ENCODE measurements at places on chromosomes 12 and 14. TPM values are rescaled to one million over a fixed set of nuclear protein-coding genes. Genes with fewer than 3 reads are reported as not detected.

GRCh38 chr12:3328571-3328970 is 162.4 kb upstream of the PRMT8 start:
- H3K27me3 ChIP-seq = peaks cover 4% of the 10 kb centered on the region
- H3K36me3 ChIP-seq = no peaks in the 10 kb centered on the region
- no peaks in the 10 kb centered on the region for H3K4me1 ChIP-seq
- DNase-seq = no peak
- H3K4me3 ChIP-seq = no peak overlapping the region
- H3K27ac ChIP-seq = no peak overlapping the region

The FERMT2 gene
- 40.8 TPM for total RNA-seq

- H3K27me3 ChIP-seq = no peaks in the 10 kb centered on the region
- DNase-seq = no peak
Observed at GRCh38 chr12:48671231-48671856, 10.7 kb downstream of the KANSL2 start.

DNA sequence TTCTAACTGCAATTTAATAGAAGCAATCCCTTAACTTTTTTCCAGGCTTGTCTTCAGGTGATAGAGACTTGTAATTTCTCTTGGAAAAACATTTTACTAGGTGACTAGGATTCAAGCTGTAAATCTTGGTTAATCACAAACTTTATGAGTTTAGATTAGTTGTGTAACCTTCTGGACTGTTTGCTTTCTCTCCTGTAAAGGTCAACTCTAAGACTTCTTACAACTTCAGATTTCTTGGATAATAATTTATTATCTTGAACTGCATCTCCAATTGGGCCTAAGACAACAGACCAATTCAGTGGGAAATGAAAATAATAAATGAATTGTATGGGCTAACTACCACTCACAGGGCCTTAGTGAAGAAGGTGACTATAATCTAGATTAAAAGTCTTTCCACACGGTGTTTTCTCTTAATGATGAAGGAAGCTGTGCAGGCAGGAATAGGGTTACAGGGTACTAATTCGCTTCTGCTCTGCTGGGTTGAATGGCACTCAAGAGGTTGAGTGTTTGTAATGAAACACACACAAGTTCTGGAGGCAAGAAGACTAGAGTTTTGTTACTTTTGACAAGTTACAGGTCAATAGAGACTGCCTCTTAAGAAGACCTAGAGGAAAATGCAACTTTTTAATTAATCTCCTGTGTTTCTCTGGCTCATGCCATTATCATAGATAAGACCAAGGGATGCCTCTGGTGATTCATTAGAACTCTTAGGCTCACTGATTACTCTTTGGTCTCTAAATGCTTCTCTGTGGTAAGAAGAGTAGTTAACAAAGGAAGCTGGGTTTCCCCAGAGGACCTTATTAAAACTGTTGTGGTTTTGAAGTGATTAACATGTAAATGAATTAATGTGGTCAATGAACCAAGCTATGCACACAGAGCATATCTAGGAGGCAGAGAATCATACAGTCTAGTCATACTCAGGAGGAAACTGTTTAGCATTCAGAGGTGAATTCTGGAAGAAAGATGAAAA is 30.0 kb upstream of the OR4E1 start:
- peaks cover 41% of the 10 kb centered on the region for H3K4me1 ChIP-seq
- no peaks in the 10 kb centered on the region for H3K36me3 ChIP-seq
- DNase-seq = no peak
- H3K4me3 ChIP-seq = no peak overlapping the region
- H3K27ac ChIP-seq = no peak overlapping the region
- no peaks in the 10 kb centered on the region for H3K27me3 ChIP-seq

The ANKRD33 gene
- total RNA-seq = not detected

- no peak overlapping the region for H3K27ac ChIP-seq
- no peak for DNase-seq
- no peaks in the 10 kb centered on the region for H3K27me3 ChIP-seq
Observed at GRCh38 chr14:94142836-94143235, 13.4 kb upstream of the IFI27L2 start.

The KCNC2 gene
- total RNA-seq = not detected

DNA sequence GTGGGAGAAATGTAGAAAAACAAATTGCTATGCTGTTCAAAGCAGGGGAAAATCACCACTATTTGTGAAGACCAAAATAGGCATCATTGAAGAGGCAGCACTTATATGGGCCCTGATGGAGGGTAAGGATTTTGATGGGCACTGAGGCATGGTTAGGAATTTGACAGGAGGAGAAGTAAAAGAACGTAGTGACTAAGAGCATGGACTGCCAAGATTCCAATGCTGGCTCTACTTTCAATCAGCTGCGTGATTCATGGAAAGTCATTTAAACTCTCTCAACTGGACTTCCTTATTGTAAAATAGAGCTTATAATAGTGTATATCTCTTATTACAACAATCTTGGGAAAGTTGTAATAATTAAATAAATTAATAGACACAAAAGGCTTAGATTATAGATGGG is 267.7 kb upstream of the G2E3 start:
- no peak overlapping the region for H3K27ac ChIP-seq
- no peaks in the 10 kb centered on the region for H3K4me1 ChIP-seq
- no peak overlapping the region for H3K4me3 ChIP-seq
- H3K27me3 ChIP-seq = no peaks in the 10 kb centered on the region
- no peaks in the 10 kb centered on the region for H3K36me3 ChIP-seq

DNA sequence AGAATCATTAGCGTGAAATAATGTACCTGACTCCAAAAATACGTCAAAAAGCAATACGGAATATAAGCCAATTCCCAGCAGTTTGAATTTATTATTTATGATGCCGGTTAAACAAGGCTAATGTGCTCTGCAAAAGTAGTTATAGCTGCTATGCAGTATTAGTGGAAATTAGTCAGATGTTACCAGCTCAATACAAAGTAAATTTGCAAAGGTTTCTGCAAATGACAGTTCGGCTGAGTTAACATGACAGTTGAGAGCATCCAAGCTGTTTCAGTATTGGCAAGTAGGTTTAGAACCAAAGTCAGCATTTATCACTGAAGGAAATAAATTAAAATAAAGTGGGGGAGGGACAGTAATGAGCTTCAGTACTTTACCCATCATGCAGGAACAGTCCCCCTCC is 1665.8 kb upstream of the FLRT2 start:
- H3K27ac ChIP-seq = no peak overlapping the region
- no peak overlapping the region for H3K4me3 ChIP-seq
- DNase-seq = no peak
- no peaks in the 10 kb centered on the region for H3K36me3 ChIP-seq

- no peaks in the 10 kb centered on the region for H3K4me1 ChIP-seq
- no peak overlapping the region for H3K27ac ChIP-seq
- H3K27me3 ChIP-seq = no peaks in the 10 kb centered on the region
- H3K36me3 ChIP-seq = no peaks in the 10 kb centered on the region
- DNase-seq = no peak
Observed at GRCh38 chr12:84637926-84638325, 274.7 kb downstream of the SLC6A15 start.

The SYCP3 gene
- 0.16 TPM for total RNA-seq

GRCh38 chr14:97713023-97713422 is 915.8 kb downstream of the VRK1 start:
- no peak for DNase-seq
- H3K27me3 ChIP-seq = no peaks in the 10 kb centered on the region
- H3K4me3 ChIP-seq = no peak overlapping the region
- H3K36me3 ChIP-seq = no peaks in the 10 kb centered on the region

DNA sequence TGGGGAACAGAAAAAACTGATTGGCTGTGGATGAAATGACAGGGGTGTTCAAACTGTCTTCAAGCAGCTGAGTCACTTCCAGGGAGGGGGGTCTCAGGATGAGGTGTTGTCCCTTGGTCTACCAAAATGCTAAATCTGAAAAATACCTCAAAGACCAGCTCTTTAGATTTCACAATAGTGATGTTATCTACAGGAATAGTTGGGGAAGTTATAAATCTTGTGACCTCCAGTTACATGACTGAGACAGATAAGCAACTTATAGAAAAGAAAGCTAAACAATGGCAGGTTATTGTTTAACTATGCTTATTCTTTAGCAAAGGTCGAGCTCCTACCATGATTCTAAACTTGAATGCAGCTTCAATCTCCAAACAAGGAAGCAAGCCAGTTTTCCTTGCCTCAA is 125.4 kb downstream of the SYT10 start:
- no peak overlapping the region for H3K4me3 ChIP-seq
- no peak for DNase-seq
- H3K27ac ChIP-seq = peak overlapping the region; percentile 33
- no peaks in the 10 kb centered on the region for H3K27me3 ChIP-seq

DNA sequence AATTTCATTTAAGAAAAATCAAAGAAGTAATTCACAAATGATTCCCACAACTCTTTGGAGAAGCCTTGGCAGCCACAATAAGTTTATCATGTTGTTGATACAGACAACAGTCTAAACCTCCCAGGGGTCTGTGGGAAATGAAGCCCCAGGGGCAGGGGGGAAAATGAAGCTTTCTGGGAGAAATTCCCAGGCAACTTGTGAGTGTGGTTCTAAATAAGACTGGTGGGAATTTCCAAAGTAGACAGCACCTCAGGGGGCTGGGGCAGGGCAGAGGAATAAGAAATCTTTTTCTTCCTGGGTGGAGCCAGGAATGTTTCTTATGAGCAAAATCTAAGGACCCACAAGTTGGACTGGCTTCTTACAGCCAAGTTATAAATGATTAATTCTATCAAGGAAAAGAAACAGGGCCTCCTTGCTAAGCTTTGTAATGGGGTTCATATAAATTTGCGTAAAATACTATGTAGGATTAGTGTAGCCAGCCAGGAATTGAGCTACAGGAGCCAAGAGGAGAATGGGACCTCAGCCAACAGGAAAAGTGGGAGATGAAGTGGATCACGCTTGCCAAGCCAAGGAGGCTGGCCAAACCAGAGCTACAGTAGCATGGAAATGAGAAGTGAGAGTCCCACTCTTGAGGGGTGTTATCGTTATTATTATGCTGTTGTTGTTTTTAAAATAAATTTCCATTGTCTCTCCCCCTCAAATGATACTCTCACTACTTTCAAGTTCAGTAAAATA is 182.9 kb upstream of the FAR2 start:
- H3K27me3 ChIP-seq = no peaks in the 10 kb centered on the region
- H3K27ac ChIP-seq = no peak overlapping the region
- H3K36me3 ChIP-seq = no peaks in the 10 kb centered on the region
- H3K4me1 ChIP-seq = no peaks in the 10 kb centered on the region
- H3K4me3 ChIP-seq = no peak overlapping the region
- no peak for DNase-seq

GRCh38 chr12:129190827-129191226 is 337.5 kb downstream of the GLT1D1 start:
- no peak for DNase-seq
- H3K27me3 ChIP-seq = no peaks in the 10 kb centered on the region
- H3K36me3 ChIP-seq = no peaks in the 10 kb centered on the region
- H3K4me3 ChIP-seq = no peak overlapping the region

The IFNG-AS1 gene
- total RNA-seq = not detected

- no peaks in the 10 kb centered on the region for H3K4me1 ChIP-seq
- H3K36me3 ChIP-seq = no peaks in the 10 kb centered on the region
- no peak overlapping the region for H3K4me3 ChIP-seq
- no peak for DNase-seq
- no peaks in the 10 kb centered on the region for H3K27me3 ChIP-seq
Observed at GRCh38 chr12:127459687-127460086, 807.3 kb upstream of the TMEM132C start.

The KLRB1 gene
- not detected for total RNA-seq

Measured in Caco-2 (cell line).